ENCODE measurements at places on chromosomes 2 and 18.

DNA sequence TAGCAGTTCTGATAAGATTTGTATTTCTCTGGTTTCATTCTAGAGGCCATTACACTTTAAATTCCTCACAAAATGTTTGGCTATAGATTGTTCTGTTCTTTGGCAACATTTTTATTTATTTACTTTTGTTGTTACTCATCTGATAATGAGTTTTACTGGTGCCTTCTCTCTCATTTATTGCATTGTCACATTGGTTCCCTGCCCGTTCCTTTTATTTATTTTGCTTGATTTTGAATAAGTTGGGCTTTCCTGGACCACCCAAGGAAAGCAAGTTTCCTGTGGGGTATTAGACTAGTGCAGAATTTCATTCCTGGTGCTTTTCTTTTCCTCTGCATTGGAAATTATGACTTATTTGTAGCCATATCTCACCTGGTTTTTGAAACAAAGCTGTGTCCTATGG, 232.0 kb downstream of the SOCS6 start:
- DNase-seq: no peak

GRCh38 chr2:226087051-226087450, 687.5 kb downstream of the NYAP2 start:
- DNase-seq: no peak

GRCh38 chr2:42045352-42045751, 2.5 kb upstream of the PKDCC start:
- DNase-seq: no peak

- no peak for DNase-seq
Observed at GRCh38 chr2:176579608-176580007, 310.4 kb downstream of the MTX2 start.

DNA sequence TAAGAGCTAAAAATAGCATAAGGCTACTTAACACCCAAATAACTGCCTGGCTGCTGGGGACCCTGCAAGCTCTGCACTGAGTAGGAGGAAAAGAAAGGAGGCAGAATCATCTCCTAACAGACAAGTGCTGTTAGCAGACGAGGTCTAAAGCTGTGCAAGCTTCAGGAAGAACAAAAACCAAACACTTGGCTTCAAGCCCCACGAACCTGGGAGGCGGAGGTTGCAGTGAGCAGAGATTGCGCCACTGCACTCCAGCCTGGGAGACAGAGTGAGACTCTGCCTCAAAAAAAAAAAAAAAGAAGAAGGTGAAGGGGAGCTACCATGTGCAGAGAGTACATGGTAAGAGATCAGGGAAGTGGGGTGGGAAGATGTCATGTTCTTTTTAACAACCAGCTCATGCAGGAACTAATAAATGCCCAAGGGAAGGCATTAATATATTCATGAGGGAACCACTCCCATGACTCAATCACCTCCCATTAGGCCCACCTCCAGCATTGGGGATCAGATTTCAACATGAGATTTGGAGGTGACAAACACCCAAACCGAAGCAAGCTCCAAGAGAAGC, 28.8 kb upstream of the INO80C start:
- DNase-seq: no peak

DNA sequence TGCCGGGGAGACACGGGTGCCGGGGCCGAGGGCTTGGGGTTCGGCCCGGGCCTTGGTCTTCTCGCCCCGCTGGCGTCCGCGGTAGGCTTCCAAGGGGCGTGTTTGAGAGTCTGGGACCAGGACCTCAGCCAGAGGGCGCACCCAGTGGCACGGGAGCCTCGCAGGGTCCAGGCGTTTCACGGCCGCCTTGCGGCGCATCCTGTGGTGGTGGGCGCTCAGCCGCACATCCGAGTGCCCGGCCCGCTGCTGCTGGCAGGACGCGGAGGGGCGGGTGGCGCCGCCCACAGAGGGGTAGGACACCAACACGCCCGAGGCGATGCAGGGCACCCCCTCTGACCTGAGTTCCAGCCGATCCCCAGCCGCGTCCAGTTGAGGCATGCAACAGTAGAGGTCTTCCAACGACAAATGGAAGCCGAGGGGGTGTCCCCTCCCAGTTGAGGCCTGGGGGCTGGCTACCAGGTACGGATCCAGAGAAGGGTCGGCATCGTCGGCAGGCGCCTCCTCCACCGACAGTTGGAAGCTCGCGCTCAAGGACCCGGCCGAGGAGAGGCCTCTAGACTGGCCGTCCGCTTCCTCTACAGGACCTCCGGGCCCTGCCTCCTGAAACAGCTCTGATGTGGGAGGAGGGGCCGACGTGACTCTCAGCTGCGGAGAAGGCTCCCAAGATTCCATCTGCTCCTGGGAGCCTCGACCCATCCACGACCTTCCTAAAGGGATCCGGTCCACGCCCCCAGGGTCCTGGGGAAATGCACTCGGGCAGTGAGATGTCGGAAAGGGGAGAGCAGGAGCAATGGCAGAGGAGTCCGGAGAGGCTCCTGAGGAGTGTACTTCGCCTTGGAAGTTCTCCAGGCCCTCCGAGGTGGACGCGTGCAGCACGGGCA, 6.3 kb downstream of the C2orf81 start:
- peak; percentile 19 for DNase-seq
